Osteoblast (primary cell): ENCODE measurements at places on chromosomes 16 and 17.

GRCh38 chr17:17684906-17685774 is 3.9 kb downstream of the RAI1 start:
- peak; percentile 82 for DNase-seq

- no peak for DNase-seq
These were observed 86.2 kb downstream of the TOX3 start for GRCh38 chr16:52460639-52461178.

- peak; percentile 73 for DNase-seq
These were observed 10.6 kb downstream of the CHMP1A start for GRCh38 chr16:89646906-89647305.

- peak; percentile 95 for DNase-seq
These were observed 6.1 kb upstream of the MXRA7 start for GRCh38 chr17:76716839-76717215.

DNA sequence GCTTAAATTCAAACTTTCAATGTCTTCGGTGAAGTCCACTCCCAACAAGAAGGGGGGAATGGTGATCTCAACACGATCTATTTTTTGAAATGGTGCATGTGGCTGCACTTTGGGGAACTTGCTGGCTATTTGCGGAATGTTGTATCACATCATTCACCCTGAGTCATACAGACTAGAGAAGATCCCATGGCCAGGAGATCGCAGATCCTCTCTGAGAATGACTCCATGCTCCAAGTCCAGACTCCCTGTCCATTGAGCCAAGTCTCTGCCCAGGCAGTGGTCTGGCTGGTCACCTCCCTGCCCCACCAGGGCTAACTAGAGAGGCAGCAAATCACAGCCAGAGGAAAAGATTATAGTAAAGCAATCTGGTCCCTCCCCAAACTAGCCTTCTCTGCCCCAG is 120.6 kb downstream of the XYLT1 start:
- DNase-seq: peak; percentile 94

DNA sequence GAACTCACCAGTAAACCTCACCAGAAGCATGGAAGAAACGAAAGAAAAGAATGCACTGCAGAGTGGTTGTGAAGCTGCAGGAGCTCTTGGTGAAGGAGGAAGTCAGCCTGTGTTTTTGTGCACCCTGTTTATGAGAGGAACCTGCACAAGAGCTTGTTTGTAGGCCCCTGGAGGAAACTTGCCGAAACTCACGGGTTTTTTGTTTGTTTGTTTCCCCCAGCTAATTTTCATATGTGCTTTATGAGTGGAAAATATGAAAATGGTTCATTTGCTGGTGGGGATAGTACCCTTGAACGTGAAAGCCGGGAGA is 222.7 kb downstream of the C16orf95 start:
- no peak for DNase-seq

- peak; percentile 6 for DNase-seq
These were observed 20.6 kb downstream of the RPH3AL start for GRCh38 chr17:332023-332422.

DNA sequence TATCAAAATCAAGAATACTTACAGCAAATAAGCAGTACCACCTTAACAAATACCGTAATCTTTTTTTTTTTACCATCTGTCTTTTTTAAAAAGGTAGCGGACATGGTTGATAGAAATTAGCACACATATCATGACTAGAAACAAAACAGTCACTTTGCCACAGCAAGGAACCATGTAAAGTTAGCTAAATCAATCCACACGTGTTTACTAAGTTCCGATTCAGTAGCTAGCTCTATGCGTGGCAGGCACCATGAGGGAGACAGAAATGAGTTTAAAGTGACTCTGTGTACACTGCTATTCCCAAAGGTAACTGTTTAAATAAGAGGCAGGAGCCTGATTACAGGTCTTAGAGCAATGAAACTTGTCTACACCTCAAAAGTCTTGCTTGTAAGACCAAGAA is 108.6 kb downstream of the XYLT1 start:
- no peak for DNase-seq

DNA sequence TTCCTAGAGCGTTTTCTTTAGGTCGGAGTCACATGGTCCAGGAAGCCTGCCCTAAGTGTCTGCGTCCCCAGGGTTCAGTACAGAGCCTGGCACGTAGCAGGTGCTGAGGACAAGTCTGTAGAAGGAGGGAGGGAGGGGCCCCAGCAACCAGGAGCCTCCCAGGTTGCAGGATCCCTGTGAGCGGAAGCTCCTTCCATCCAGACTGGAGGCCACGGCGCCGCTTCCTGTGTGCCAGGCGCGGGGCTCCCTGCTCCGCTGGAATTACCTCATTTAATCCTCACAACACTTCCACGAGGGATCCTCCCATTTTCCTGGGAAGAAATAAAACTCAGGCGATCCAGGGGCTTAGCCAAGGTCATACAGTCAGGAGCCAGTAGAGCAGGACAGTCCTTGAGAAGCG is 22.1 kb downstream of the TRARG1 start:
- DNase-seq: peak; percentile 23

GRCh38 chr17:8185582-8186445 is 4.2 kb downstream of the BORCS6 start:
- DNase-seq: peak; percentile 90
